ENCODE measurements at places on chromosomes 1 and 21. TPM values are rescaled to one million over a fixed set of nuclear protein-coding genes. Genes with fewer than 3 reads are reported as not detected.

DNA sequence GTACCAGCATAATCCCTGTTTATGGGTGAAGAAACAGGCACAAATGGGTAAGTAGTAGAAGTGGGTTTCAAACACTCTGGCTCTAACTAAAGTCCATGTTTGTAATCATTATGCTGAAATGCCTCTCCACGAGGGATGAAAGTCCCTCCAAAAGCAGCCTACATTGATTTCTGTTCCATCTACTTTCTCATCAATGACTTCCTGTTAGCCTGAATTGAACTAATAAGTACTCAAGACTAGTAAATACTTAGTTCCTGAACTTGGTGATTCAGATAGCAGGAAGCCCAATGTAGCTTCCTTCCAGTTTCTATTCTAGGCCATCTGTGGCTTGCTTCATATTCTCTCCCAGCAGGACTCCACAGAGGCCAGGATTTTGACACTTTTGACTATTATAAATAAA is 11.3 kb upstream of the BACH1 start:
- no peak for DNase-seq

Gene OR10Z1
- total RNA-seq, result not detected

Gene FAM72A
- total RNA-seq, result 1.5 TPM

Gene CELF3
- not detected for total RNA-seq

DNA sequence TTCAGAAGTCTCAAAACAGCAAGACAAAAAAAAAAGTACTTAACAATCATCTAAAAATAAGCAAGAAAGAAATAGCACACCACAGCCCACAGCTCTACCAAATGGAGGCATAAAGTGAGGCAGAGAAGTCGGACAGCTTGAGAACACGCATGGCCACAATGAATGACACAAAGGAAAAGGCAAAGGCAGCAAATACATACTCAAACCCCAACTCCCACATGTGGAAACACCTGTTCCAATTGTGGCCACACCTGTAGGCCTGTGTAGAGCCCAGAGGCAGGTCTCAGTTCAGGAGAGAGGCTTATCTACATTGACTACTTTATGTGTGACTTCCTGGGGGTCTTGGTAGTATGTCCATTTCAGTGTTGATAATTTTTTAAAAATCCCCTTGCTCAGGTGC is 543.5 kb downstream of the LMO4 start:
- DNase-seq, result no peak

Gene CTNNBIP1
- 45.9 TPM for total RNA-seq

- DNase-seq, result no peak
Measured at GRCh38 chr1:184027826-184028695, 9.5 kb downstream of the COLGALT2 start.

Gene MPL
- 0.40 TPM for total RNA-seq

DNA sequence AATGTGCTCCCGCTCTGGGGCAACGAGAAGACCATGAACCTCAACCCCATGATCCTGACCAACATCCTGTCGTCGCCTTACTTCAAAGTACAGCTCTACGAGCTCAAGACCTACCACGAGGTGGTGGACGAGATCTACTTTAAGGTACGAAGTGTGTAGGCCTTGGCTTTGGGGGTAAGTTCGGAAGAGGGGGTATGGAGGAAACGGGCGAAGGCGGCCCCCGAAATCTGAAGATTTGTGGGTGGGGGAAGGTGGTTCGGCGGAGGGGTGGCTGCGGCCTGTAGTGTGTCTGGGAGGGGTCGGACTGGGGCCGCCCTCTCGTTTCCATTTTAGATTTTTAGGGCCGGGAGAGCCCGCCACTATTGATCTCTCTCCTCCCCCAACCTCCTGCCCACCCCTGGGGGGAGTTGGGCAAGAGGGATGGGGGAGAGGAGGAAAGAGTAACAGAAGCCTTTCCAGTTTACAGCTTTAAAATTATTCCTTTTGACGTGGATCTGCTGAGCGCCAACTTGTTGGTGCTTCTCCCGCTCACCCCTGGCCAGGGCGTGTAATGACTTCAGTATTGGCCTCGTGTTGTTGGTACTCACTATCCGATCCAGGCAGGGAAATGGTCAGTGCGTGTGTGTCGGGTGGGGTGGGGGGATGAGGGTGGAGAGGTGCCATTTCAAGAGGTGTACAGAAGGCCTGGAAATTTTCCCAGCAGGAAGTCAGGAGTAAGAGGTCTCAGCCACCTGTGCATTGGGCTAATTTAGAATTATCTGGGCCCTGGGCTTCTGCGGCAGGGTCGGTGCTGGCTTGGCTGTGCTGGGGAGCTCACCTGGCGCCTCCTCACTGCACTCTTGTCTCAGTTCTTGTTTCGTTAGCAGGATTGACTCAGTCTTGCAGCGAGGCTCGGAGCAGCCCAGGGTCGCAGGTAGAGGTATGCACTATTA is 880 bp downstream of the PRPF38B start:
- peak; percentile 42 for DNase-seq

Gene MAN1C1
- total RNA-seq, result 17.9 TPM

DNA sequence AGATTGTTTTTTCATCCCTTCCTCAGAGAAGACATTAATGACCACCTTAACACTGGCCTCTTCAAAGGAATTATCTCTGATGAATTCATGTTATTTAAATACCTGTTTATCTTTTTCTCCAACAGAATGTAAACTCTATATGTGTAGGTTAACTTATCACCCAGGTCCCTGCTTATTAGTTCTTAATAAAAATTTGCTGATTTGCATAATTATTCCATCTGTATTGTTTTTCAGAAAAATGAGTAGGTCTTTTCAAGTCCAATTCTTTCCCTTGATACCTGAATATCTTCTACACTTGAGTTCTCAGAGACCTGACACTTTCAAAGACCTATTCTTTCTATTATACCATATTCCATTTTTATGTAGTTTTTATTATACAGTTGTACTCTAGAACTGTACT is 886.7 kb upstream of the TMPRSS15 start:
- DNase-seq, result no peak

Gene CFHR5
- total RNA-seq, result not detected

Gene DENND2C
- 4.2 TPM for total RNA-seq

- no peak for DNase-seq
Measured at GRCh38 chr1:101435831-101436511, 199.2 kb downstream of the S1PR1 start.

DNA sequence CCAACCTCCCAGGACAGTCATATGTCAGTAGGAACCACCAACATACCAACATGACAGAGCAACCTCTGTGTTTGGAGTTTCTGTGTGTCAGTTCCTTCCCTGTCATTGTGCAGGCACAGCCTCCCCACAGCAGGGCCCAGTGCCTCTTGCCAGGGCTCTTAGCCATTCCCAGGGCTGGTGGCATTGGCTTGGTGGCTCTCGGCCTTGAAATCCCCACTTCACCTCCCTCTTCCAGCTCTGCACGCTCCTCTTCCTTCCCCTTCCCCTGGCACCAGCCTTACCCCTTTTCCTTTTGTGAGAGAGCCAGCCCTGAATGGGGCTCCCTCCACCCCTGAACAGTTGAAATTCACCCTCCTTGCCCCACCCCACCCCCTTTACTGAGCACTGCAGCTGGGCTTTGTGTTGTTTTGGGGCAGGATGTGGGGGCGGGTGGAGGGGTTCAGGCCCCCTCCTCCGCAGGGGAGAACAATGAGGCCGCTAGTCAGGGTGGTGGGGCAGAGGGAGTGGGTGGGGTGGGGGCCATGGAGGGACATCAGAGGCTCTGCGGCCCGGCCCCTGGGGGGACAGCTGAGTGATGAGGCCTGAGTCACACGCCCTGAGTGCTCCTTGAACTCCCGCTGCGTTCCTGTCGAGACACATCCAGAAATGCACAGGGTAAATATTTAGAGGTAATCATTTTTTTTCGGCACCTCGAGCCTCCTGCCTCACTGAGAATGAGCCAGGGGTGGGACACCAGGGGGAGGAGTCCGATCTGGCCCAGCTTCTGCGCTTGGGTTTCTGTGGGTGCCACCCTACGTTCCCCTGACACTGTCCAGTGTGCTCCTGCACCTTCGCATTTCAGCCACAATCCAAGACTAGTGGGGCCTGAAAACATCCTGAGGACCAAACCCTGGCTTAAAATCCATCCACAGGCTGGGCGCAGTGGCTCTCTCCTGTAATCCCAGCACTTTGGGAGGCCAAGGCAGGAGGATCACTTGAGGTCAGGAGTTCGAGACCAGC is 28.6 kb downstream of the LGR6 start:
- DNase-seq, result no peak

GRCh38 chr1:204830747-204831146 is 39.9 kb upstream of the NFASC start:
- DNase-seq, result no peak

DNA sequence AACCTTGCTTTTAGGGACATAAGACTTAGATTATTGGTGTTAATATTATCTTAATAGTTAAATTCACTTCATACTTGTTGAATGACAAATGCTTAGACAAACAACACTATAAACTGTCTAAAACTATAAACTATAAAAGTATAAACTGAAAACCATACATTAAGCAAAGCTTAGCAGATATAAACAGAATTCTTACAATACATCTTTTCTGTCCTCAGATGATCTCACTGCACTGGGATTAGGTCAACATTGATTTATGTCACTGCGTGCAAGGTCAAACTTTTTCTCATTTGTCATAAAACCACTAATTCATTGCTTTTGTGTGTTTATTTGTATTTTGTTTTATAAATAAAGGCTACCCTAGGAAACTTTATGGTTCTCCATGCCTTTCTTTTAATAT is 1491.8 kb downstream of the NCAM2 start:
- no peak for DNase-seq

Gene KLHDC9
- 5.2 TPM for total RNA-seq

- no peak for DNase-seq
Measured at GRCh38 chr1:4331767-4332163, 322.6 kb upstream of the AJAP1 start.

Data from left ventricle myocardium superior (tissue), 1 donor.